CD8-positive, alpha-beta T cell (primary cell): ENCODE measurements at places on chromosomes 13 and 19.

GRCh38 chr13:21413013-21413412 lies 46.1 kb downstream of the ZDHHC20 start:
- DNase-seq, result no peak

GRCh38 chr19:16070366-16070990 lies 5.8 kb upstream of the TPM4 start:
- peak; percentile 95 for DNase-seq

GRCh38 chr13:30818323-30818960 lies 83.1 kb downstream of the ALOX5AP start:
- no peak for DNase-seq

DNA sequence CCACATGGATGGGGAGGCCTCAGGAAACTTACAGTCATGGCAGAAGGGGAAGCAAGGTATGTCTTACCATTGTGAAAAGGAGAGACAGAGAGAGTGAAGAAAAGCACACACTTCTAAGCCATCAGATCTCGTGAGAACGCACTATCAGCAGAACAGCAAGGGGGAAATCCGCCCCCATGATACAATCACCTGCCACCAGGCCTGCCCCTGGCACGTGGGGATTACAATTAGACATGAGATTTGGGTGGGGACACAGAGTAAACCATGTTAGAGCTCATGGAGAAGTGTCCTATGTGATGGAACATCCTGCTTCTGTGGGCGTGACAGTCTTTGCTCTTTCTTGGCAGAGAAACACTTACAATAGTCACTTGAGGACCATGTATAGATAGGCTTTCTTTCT lies 28.1 kb upstream of the ZNF331 start:
- no peak for DNase-seq

- DNase-seq, result no peak
These were observed 234.6 kb upstream of the RFC3 start for GRCh38 chr13:33583398-33583797.

DNA sequence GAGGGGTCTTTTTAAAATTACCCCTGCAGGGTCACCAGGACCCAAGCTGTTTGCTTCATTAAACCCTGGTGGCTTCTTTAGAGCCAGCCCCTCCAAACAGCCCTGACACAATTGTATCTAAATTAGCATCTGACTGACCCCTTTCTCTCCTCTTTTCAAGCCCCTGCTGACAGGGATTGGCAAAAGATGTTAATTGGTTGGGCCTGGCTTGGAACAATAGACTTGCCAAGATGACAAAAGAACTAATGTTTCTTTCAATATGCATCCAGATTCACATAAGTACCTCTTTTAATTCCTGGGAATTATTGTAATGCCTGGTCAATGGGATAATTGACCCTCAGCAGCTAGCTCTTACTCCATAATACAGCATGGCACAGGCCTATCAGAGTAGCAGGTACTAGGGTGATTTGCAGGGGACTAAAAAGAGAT lies 140.8 kb downstream of the SHISA2 start:
- no peak for DNase-seq

DNA sequence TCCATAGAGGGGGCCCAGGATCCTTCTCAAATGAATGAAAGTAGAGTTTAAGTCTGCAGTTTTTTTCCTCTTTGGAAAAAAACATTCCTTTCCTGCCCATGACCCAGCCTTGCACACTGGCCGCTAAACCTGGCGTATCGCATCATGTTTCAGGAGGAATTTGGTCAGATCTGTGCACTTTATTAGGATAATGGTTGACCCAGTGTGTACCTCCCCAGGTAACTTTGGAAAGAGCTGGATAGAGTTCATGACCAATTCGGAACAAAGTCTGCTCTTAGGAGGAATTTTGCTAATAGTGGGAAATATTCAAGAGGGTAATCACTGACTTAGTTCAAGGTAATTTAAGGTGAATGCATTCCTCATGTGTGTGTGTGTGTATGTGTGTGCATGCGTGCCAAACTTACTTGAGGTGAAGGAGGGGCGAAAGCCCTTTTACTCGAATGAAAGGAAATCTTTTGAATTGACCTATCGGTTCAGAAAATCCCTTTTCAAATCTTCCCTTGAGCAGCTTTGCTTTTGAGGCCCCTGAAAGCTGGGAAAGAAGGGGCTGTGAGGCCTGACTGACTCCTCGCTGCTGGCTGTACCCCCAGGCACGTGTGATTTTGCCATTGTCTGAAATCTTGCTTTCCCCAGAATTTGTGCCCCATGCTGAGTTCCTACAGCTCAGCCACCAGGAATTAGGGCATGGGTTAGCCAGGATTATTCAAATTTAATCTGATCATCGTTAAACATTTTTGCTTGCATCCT lies 46.3 kb downstream of the SIPA1L3 start:
- DNase-seq, result no peak

GRCh38 chr13:84096216-84096615 lies 213.9 kb upstream of the SLITRK1 start:
- DNase-seq, result no peak

DNA sequence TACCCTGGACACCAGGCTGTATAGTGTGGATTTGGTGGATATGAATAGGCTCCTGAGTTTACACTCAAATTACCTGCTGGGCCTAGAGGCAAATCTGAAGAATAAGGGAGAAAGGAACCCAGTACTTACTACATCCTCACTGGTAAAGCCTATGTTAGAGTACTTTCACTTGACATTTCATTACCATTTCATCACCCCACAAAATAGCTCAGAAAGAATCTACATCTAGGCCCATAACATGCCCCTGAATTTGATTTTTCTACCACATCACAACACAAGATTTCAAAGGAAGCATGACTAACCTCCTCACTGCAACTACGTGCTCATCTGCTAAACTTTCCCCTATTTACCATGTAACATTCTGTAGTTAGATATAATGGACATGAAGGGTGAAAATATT lies 43.3 kb downstream of the VWA8 start:
- DNase-seq, result no peak

DNA sequence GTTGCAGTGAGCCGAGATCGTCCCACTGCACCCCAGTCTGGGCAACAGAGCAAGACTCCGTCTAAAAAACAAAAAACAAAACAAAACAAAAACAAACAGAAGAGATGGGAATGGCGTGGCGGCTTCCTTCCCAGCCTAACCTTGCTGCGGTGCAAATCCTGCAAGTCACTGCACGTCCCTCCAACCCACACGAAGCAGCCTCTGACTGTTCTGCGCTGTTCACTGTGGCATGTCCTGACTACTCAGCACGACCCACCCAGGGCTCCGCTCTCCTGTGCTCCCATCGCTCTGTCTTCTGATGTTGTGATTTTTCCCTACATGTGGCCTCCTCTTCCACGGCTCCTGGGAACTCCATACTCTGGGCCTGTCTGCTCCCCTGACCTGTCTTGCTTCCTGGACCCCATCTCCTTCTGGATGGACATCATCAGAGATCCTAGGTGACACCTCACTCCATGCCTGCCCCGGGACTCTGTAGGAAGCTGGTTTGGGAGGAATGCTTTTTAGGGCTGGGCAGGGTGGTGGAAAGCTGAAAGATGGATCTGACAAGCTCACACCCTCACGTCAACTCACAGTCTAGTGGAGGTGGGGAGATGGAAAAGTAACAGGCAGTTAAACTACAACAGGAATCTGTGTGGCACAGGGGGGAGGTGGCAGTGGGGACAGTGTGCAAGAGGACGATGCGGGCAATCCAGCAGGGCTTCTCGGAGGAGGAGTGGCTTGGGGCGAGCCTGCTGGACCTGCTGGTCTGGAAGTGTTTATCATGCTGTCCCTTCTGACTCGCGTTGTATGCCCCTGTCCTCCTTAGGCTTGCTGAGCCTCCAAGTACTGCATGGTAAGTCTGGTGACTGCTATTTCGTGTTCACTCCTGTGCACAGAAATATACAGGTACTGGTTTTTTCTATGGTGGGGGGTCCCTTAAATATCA lies 18.8 kb downstream of the ZSCAN5A start:
- DNase-seq, result no peak

DNA sequence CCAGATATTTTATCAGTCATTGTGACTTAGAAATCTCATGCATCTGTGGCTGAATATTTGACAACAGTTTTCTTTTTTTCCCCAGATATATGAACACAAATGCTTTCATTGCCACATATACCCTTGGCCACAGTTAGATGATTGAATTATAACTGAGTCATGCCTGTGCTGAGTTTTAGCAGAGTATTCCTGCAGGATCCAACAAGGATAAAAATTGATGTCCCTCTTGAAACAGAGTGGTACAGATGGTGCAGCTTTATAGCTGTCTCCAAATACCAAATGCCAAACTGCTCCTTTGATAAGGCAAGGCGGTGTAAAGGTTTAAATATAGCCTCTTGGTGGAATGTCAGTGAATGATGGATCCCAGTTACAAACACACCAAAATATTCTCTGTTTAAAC lies 428.5 kb downstream of the GPC6 start:
- DNase-seq, result no peak

DNA sequence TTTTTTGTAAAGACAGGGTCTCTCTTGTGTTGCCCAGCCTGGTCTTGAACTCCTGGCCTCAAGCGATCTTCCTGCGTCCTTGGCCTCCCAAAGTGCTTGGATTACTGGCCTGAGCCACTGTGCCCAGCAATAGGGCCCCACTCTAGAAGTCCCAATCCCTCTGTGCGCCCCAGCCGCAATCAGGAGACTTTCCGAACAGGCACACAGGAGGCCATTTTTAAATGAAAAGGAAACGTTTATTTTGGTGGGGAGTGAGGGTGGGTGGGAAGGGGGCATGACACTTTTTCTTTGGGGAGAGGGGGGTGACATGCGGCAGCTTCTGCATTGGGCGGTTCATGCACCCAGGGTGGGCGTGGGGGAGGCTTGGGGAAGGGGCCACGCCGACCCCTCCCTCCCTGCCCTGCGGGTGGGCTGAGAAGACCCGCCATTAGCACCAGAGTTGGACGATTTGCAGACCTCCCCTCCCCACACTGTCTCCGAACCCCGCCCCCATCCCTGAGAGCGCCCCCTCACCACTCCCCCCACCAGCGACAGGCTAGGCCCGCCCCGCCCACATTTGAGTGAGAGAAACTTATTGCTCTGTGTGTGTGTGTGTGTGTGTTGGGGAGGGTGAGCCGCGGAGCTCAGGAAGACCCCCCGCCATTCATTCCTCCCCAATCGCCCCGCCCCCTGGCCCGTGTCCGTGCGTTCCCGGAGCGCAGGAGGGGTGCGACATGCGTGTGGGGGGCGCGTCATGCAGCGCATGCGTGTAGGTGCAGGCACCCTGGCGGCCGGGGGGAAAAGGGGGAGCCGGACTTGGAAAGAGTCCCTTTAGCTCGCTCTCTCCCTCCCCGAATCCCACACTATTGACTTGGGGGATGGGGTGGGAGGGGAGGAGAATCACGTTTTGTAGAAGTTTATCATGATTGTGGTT lies 17.2 kb downstream of the KCNC3 start:
- DNase-seq, result no peak

DNA sequence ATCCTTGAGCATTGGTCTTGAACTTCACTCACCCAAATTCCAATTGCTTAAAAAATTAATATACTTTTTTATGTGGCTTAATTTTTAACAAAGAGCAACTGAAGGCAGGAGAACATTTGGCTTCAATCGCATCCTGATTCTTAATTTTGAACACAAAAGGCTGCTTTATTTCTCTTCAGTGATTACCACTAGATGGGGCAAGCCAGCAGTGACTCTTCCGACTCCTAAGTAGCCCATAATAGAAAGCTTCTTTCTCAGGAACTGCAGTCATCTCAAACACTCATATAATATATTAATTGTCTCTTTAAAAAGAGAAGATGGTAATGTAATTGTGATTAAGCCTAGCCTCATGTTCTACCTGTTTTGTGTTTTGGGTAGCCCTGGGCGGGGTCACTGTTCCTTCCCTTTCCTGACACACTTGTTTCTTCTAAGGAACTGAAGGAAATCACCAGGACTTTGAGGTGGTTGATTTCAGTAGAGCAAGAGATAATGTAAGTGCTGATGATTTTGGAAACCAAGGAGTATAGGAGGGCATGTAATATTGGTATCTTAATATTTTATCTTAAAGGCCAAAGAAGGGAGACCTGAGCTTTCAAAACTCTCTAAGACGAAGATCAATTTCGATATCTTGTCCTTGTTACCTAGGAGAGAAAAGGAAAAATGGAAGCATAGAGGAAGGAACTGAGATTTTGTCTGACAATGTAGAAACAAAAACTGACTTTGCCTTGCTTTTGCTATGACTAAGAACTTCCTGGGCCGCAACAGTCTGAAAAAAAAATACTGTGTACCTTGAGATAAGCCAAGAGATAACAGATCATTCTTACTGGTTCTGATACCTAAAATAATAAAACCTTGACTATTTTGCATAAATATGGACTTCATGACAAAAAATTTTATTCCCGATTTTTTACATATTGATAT lies 73.1 kb downstream of the TNFSF13B start:
- DNase-seq, result no peak

- DNase-seq, result no peak
These were observed 1036.5 kb downstream of the SLITRK5 start for GRCh38 chr13:88707646-88708045.

GRCh38 chr13:111893071-111893606 lies 173.8 kb upstream of the SOX1 start:
- DNase-seq, result peak; percentile 39

DNA sequence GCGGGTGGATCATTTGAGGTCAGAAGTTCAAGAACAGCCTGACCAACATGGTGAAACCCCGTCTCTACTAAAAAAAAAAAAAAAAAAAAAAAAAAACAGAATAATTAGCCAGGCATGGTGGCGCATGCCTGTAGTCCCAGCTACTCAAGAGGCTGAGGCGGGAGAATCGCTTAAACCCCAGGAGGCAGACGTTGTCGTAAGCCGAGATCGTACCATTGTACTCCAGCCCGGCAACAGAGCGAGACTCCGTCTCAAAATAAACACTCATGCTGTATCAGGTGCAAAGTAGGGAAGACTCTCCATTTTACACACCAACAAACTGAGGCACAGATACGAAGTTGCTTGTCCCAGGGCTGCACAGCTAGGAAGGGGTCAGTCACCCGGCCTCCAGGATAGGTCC lies 15.6 kb downstream of the TLE6 start:
- DNase-seq, result no peak

GRCh38 chr13:38430796-38431195 lies 81.1 kb downstream of the UFM1 start:
- DNase-seq, result no peak

GRCh38 chr13:79360095-79360494 lies 46.0 kb downstream of the RBM26 start:
- no peak for DNase-seq

DNA sequence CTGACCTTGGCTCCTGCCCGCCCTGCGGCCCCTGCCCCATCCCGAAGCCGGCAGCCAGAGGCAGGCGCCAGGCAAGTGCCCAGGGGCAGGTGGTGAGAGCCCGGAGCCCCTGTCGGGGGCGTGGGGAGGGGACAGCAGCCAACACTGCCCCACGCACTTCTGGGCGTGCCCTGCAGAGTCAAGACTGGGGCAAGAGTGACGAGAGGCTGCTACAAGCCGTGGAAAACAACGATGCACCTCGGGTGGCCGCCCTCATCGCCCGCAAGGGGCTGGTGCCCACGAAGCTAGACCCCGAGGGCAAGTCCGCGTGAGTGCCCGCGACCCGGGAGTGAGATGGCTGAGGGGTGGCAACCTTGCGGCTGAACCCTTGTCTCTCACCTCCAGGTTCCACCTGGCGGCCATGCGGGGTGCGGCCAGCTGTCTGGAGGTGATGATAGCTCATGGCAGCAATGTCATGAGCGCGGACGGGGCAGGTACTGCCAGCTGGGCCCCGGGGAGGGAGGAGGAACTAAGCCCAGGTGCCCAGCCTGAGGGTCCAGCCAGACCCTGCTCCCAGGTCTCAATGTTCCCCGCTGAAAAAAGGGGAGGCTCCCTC lies 17.3 kb downstream of the ANKRD24 start:
- DNase-seq, result no peak

- DNase-seq, result no peak
These were observed 14.9 kb upstream of the ZNF611 start for GRCh38 chr19:52749780-52750179.

GRCh38 chr13:59463023-59463422 lies 700.7 kb downstream of the DIAPH3 start:
- DNase-seq, result no peak

- peak; percentile 65 for DNase-seq
These were observed 26.7 kb upstream of the NAPA start for GRCh38 chr19:47541518-47541917.
